ENCODE measurements at places on chromosomes 1 and 21. TPM values are rescaled to one million over a fixed set of nuclear protein-coding genes. Genes with fewer than 3 reads are reported as not detected.

Gene C1QB
- total RNA-seq, result not detected

Gene SPRR4
- total RNA-seq, result not detected

Gene AMY1A
- not detected for total RNA-seq

Gene NADK
- total RNA-seq, result 56.7 TPM

Gene NEGR1
- 0.05 TPM for total RNA-seq

Gene HAO2
- total RNA-seq, result not detected
